ENCODE measurements at places on chromosomes 11 and 22. TPM values are rescaled to one million over a fixed set of nuclear protein-coding genes. Genes with fewer than 3 reads are reported as not detected.
A peak's percentile ranks its signal among the peaks of the same experiment; 100 is the strongest.

GRCh38 chr11:74468936-74469335 is 1.6 kb upstream of the KCNE3 start:
- DNase-seq = peak; percentile 26

Gene CATSPERZ
- total RNA-seq = not detected

GRCh38 chr11:45543808-45544422 is 121.5 kb downstream of the CHST1 start:
- no peak for DNase-seq

Gene BID
- 11.8 TPM for total RNA-seq
